A549 treated with AZD2906 at 1 μM for 4 hours (cell line): ENCODE measurements at places on chromosomes 12 and 14. TPM values are rescaled to one million over a fixed set of nuclear protein-coding genes. Genes with fewer than 3 reads are reported as not detected.

Gene SLCO1B3
- 10.4 to 12.9 TPM (median 12.0 TPM) in 5 replicates for total RNA-seq

Gene SRRM4
- total RNA-seq = not detected in 5 replicates

Gene BTBD7
- total RNA-seq = 10.5 to 12.1 TPM (median 10.8 TPM) in 5 replicates

Gene ERGIC2
- 58.0 to 78.1 TPM (median 63.3 TPM) in 5 replicates for total RNA-seq

Gene SLC7A8
- total RNA-seq = 1.8 to 2.8 TPM (median 1.9 TPM) in 5 replicates

Gene TMCC3
- total RNA-seq = 0.99 to 1.5 TPM (median 1.4 TPM) in 5 replicates

Gene INSM2
- 0.05 to 0.11 TPM (median 0.07 TPM) in 5 replicates for total RNA-seq

Gene FOXG1
- total RNA-seq = 0.09 to 0.22 TPM (median 0.19 TPM) in 5 replicates

Gene GNB3
- 0.92 to 2.1 TPM (median 1.4 TPM) in 5 replicates for total RNA-seq

Gene MYH7
- total RNA-seq = 0.01 to 0.02 TPM (median 0.02 TPM) in 4 of 5 replicates, not detected in the other

Gene ACTN1
- total RNA-seq = 192 to 219 TPM (median 214 TPM) in 5 replicates

Gene GYS2
- 0.09 TPM in 1 of 5 replicates, not detected in the others for total RNA-seq

Gene TAS2R42
- total RNA-seq = not detected in 5 replicates

Gene ANO6
- 48.3 to 68.2 TPM (median 58.4 TPM) in 5 replicates for total RNA-seq

Gene HRK
- 1.4 to 2.1 TPM (median 1.8 TPM) in 5 replicates for total RNA-seq

Gene GLTP
- total RNA-seq = 18.0 to 20.3 TPM (median 19.2 TPM) in 5 replicates

Gene TSPAN31
- 15.0 to 22.2 TPM (median 17.1 TPM) in 5 replicates for total RNA-seq

Gene PLEK2
- 16.7 to 18.8 TPM (median 17.4 TPM) in 5 replicates for total RNA-seq
